ENCODE measurements at places on chromosomes 5 and 9.

GRCh38 chr5:4212071-4212739, 616.6 kb downstream of the IRX1 start:
- no peak overlapping the region for H3K4me3 ChIP-seq
- H3K27ac ChIP-seq: no peak overlapping the region
- no peaks in the 10 kb centered on the region for H3K27me3 ChIP-seq
- no peaks in the 10 kb centered on the region for H3K36me3 ChIP-seq

GRCh38 chr5:91301106-91301846, 81.8 kb downstream of the ARRDC3 start:
- no peaks in the 10 kb centered on the region for H3K36me3 ChIP-seq
- H3K4me1 ChIP-seq: no peaks in the 10 kb centered on the region
- no peak for DNase-seq
- no peak overlapping the region for H3K27ac ChIP-seq

- DNase-seq: peak; percentile 18
- no peak overlapping the region for H3K27ac ChIP-seq
- peaks cover 51% of the 10 kb centered on the region for H3K4me1 ChIP-seq
Observed at GRCh38 chr9:77957652-77958051, 74.0 kb downstream of the GNAQ start.

DNA sequence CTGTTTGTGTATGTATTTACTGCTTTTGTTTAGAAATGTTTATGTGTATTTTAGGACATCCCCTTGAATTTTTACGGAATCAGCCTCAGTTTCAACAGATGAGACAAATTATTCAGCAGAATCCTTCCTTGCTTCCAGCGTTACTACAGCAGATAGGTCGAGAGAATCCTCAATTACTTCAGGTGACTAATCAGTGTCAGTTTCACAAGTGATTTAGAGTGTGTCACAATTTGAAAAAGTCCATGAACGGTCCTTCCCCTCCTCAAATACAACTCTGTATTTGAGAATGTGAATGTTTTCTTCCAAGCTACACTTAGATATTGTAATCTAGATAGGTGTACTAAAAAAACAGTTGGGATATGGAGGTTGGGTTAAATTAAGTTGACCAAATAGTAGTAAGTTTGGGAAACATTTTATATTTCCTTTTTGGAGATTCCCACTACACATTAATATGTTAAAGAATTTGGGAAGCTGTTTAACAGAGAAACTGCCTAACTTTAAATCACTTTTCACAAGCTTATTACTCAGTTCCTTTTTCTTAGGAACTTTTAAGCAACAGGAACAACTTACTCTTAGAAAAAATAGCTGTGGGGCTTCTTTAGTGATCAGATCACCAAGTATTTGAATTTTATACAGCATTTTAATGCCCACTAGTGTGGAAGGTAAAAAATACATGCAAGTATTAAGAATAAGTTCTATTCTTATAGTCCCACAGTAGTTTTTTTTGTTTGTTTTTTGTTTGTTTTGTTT, 40.9 kb downstream of the RAD23B start:
- no peak overlapping the region for H3K27ac ChIP-seq
- no peaks in the 10 kb centered on the region for H3K27me3 ChIP-seq
- peaks cover 60% of the 10 kb centered on the region for H3K36me3 ChIP-seq
- H3K4me1 ChIP-seq: peaks cover 18% of the 10 kb centered on the region

DNA sequence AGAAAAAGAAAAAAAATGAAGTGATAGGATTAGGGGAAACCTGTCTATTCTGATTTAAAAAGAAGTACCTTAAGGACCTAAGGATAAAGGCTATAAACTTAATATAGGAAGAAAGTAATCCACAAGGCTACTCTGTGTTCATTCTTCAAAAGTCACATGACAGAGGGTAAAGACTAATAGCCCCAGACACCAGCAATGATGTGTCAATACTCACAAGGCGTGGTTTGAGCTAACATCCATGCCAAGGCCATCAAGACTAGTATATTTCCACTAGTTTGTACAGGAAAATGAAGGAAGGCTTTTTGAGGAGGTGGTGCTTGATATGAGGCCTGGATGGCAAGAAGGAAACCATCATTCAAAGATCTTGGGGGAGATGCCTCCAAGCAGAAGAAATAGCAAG, 49.7 kb upstream of the TEX48 start:
- H3K36me3 ChIP-seq: peaks cover 3% of the 10 kb centered on the region
- no peak for DNase-seq
- peak overlapping the region; percentile 6 for H3K27ac ChIP-seq
- H3K4me3 ChIP-seq: no peak overlapping the region
- H3K27me3 ChIP-seq: no peaks in the 10 kb centered on the region

DNA sequence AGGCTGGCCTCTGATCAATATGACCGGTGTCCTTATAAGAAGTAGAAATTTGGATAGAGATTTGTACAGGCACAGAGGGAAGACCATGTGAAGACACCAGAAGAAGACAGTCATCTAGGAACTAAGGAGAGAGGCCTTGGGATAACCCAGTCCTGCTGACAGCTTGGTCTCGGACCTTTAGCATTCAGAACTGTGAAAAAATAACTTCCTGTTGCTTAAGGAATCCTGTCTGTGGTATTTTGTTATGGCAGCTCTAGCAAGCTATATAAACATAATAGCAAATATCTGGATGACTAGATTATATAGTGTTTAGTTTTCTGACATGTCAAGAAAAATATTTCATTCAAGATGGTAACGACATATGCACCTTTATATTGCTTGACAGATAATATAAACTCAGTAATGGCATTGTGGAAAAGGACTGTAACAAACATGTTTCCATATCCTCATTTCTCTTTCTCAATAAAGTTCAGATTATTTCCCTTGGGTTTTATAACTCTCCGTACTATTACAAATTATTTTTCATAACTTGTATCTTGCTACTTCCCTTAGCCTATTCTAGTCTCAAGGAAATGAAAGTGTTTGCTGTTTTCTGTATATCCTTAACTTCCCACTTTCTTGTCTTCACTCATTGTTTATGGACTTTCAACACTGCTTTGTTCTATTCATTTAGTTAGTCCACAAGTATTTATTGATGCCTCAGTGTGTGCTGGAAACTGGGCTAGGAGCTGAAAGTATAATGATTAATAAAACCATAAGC, 62.4 kb downstream of the KIAA1958 start:
- peaks cover 9% of the 10 kb centered on the region for H3K4me1 ChIP-seq
- DNase-seq: no peak
- H3K27me3 ChIP-seq: no peaks in the 10 kb centered on the region
- H3K27ac ChIP-seq: no peak overlapping the region
- no peak overlapping the region for H3K4me3 ChIP-seq

- H3K27ac ChIP-seq: no peak overlapping the region
- no peaks in the 10 kb centered on the region for H3K4me1 ChIP-seq
- no peaks in the 10 kb centered on the region for H3K27me3 ChIP-seq
- H3K4me3 ChIP-seq: no peak overlapping the region
- DNase-seq: no peak
Observed at GRCh38 chr5:63613442-63613841, 348.8 kb downstream of the HTR1A start.

GRCh38 chr5:62662521-62662920, 83.9 kb downstream of the LRRC70 start:
- no peak for DNase-seq
- H3K4me3 ChIP-seq: no peak overlapping the region
- H3K36me3 ChIP-seq: no peaks in the 10 kb centered on the region
- no peak overlapping the region for H3K27ac ChIP-seq
- H3K4me1 ChIP-seq: no peaks in the 10 kb centered on the region
- H3K27me3 ChIP-seq: no peaks in the 10 kb centered on the region

Measured in activated CD4-positive, alpha-beta memory T cell treated with anti-CD3 and anti-CD28 coated beads for 36 hours (primary cell).